ENCODE measurements at places on chromosomes 5 and 9. TPM values are rescaled to one million over a fixed set of nuclear protein-coding genes. Genes with fewer than 3 reads are reported as not detected.

DNA sequence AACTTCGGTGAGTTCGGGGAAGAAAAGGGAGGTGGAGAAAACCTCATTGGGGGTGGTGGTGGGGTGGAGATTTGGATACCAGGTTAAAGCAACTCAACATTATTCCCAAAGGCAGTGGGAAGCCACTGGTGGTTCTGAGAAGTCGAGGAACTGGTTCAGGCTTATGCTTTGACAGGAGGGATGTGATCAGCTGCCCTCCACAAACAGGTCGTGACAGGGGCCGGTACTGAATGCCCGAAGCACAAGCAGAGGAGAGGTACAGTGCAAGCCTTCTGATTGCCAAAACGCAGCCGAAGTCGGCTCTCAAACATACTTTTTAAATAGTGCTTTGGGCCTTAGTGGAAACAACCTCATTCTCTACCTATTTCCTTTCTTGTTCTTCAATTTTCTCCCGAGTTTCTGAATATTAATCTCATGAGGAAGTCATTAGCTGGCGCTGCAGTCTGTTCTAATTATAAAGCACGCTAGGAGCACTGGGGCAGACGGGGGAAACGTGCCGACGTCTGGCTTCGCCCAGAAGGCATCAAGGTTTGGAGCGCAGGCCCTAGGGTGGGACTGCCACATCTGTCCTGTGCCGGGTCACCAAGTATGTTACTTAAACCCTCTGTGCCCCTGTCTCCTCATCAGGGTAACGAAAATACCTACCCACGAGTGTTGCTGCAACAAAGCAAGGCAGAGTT, 27.3 kb downstream of the SHB start:
- DNase-seq: no peak

GRCh38 chr5:111072949-111073682, 1.6 kb downstream of the TSLP start:
- DNase-seq: no peak

SPATA31A3 gene
- not detected for total RNA-seq

WDR31 gene
- total RNA-seq: 3.0 TPM

DNA sequence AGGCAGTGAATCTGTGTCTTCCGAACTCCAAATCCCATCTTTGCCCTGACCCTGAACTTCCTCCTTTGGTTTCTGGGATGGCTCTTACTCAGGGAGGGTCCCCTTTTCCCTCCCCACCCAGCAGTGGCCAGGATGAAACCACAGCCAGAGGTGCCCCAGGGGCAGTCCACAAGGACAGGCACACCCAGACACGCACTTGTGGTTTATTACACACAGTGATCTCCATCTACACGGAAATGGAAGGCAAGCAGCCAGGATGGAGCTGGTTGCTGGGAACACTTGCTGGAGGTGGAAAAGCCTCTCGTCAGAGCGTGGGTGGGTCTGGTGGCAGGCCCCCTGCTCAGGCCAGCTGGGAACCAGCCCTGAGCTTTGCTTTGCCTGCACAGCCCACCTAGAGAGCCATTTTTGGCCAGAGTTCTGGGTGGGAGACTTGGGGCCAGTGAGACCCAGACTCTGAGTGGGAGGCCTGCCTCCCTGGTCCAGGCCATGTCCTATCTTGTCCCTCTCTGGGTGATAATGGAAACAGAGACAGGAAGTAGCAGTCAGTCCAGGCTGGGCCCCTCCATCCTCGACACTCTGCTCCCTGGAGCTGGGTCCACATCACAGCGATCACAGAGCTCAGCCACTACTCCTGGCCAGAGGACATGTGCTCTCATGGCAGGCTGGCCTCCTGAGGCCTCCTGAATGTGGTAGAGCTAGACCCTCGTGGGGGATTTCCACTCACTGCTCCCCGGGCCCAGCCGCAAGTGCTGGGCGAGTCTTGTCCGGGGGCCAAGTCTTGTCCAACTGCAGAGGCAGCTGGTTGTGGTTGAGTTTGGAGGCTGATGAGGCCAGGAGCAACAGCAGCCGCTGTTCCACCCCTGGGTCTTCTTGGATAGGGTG, 5.1 kb upstream of the PHYKPL start:
- DNase-seq: no peak

DNA sequence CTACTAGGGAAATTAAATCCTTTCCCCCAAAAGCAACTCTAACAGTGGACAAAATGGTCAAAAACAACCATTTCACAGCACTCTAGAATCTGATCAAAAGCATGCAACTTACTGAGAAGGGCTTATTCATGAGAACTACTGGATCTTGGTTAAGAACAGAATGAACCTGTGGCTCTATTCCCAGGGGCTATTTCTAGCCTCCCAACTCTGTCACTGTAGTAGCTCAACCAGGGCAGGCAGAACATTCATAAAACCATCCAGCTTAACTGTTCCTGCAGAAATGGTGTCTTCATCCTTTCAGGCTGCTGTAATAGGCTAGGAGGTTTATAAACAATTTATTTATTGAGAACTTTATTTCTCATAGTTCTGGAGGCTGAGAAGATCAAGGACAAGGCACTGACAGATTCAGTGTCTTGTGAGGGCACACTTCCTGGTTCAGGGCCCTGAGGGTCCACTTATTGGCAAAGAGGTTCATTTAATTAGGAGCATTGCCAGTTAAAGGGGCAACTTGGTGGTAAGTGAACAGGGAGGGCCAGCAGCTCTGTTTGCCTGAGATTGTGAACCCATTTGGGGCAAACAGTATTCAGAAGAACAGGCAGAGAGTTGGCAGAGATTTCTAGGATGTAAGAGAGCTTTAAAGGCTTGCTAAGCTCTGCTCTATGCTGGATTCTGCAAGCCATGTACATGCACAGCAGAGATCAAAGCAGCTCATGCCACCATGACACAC, 238.5 kb upstream of the FBXL7 start:
- no peak for DNase-seq
